Substantia nigra (tissue), 51 donors: ENCODE measurements at places on chromosomes 6 and 20.

GRCh38 chr6:88251301-88251700 is 85.2 kb upstream of the CNR1 start:
- no peak for DNase-seq

- DNase-seq, result no peak
Measured at GRCh38 chr6:66970373-66970772, 1263.3 kb upstream of the EYS start.

DNA sequence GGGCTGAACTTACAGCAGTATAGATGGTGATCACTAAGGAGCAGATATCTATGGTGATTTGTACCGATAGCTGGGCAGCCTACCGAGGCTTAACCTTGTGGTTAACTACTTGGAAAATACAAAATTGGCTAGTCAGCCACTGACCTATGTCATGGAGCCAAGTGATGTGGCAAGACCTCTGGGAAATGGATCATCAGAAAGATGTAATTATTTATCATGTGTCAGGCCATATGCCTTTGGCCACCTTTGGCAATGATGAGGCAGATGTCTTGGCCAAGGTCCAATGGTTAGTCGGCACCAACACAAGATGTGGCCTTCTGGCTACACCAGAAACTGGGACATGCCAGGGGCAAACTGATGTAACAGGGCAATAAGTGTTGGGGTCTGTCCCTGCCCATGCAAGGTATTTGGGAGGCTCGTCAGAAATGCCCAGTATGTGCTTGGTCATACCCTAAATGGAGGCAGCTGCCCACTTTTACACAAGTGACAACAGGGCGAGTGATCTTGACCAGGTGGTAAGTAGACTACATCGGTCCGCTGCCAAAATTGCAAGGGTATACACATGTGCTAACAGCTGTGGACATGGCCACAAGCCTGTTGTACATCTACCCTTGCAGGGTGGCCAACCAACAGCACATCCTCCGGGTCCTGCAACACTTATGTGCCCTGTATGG is 30.1 kb downstream of the HDDC2 start:
- DNase-seq, result no peak

DNA sequence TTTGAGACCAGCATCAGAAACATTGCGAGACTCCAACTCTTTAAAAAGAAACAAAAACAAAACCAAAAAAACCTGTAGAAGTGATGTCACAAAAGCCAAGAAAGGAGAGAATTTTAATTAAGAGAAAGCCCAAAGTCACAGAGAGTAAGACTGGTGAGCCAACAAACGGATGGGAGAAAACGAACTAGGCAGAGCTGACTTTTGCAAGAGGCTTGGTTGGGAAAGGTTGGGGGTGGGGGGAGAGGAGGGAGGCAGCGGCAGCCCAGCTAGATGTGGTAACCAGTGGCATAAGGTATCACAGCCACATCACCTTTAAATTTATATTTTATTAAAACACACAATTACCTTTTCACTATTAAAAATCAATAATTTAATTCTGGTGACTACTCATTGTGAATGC is 23.5 kb downstream of the NOL7 start:
- DNase-seq, result no peak

DNA sequence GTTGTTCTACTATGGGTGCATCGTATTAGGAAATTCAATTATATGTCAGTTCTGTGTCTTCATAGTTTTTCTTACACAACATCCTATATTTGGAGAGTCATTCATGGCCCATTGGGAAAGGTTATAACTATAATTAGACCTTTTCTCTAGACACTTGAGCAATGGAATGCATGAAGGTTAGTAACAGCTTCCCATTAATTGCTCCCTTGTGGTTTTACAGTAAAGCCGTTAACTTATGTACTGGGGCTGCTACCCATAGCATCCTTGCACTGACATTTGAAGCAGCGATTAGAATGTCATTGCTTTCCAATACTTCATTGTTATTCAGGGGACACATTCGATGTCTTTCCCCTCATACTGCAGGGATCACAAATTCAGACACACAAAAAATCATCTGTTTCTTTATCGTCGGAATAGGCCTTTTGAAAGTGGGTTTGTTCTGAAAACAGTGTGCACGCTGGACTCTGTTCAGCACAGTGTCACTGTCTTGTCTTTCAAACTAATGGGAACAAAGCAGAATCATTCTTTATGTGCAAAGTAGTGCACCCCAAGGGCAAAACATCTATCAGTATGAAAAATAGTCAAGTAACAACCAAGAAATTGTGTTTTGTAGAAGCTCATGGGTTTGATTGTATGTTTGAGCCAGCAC is 634.3 kb upstream of the MAP3K7 start:
- no peak for DNase-seq

DNA sequence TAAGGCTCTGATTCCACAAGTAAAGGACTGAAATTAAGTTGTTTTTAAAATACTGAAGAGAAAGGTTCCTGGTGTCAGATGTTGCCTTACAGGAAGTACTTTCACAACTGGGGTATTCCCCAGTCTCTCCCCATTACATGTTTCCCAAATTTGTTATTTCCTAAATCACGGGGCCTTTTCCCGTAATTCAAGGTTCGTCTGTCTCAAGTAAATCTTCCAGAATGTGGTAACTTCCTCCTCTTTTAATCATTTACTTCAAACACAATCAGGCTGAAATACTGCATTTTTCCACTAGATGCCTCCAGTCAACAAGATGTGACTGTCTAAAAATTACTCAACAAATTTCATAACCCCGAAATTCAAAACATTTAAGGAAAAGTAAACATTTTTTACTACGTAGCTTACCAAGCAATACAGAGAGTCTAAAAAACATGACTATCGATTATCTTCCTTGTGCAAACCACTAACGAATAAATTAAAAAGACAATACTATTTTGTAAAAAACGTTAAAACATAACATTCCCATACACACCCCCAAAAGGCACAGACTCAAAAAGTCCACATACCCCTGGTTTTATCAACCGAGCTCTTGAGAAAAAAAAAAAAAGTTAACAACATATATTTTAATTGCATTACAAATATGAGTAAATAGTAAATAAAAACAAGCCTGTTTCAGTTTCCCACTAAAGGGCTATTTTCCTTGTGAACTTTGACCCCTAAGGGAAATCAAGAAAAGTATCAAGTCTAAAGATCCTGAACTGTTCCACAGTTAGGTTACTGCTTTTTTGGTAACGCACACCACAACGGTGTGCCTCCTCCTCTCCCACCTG is 1.7 kb downstream of the SOD2 start:
- DNase-seq, result peak; percentile 26
